ENCODE measurements at places on chromosomes 2 and 18. TPM values are rescaled to one million over a fixed set of nuclear protein-coding genes. Genes with fewer than 3 reads are reported as not detected.

DNA sequence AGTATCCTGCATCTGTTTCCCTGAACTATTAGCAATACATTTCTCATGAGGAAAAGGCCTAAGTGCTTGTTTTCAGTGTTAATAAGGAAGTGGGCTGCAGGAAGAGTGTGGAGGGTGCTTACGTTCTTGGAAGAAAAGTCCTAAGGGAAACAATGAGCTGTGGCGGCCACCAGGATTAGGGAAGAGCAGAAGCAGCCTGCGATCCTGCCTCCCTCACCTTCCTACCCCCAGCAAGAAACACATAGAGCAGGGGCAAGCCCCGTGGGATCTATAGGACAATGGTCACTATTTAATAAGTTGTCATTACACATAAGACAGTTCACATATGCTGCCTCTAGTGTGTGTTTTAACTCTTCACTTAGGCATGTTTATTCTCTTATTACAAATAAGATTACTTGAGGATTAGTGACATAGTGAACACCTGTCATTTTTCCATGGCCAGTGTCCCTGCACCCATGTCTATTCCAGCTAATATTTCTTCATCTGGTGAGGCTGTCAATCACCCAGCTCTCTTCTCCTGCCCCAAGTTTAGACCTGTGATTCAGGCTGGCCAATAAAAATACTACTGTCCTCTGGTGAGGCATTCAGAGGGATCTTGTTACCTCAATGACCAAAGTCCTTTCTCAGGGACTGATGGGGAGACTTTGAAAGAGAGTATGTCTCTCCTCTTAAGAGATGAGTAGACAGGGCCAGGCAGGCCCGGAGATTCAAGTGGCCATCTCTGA is 510.9 kb upstream of the CELF4 start:
- DNase-seq, result no peak

GRCh38 chr2:8835279-8835678 is 2.1 kb downstream of the KIDINS220 start:
- no peak for DNase-seq

DNA sequence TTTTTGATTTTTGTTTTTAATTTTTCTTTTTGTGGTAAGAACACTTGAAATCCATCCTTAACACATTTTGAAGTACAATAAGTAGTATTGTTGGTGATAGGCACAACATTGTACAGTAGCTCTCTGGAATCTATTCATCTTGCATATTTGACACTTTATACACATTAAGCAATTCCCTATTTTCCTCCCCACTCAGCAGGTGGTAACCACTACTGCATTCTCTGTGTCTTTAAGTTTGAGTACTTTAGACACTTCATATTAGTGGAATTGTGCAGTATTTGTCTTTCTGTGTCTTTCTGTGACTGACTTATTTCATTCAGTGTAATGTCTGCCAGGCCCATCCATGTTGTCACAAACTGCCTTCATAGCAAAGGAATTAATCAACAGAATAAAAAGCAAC is 471.7 kb upstream of the CDH20 start:
- no peak for DNase-seq

The PRKAG3 gene
- not detected for total RNA-seq

The RSAD2 gene
- total RNA-seq, result 1.2 TPM

Measured in dermis blood vessel endothelial cell (primary cell).